MV-4-11 (cell line): ENCODE measurements at places on chromosomes 12 and 14.

- no peak for DNase-seq
Observed at GRCh38 chr12:53825246-53826081, 73.7 kb upstream of the CISTR start.

GRCh38 chr12:1573960-1574864 lies 20.2 kb downstream of the FBXL14 start:
- DNase-seq = peak; percentile 42

GRCh38 chr12:60693019-60693626 lies 1097.3 kb downstream of the SLC16A7 start:
- no peak for DNase-seq

DNA sequence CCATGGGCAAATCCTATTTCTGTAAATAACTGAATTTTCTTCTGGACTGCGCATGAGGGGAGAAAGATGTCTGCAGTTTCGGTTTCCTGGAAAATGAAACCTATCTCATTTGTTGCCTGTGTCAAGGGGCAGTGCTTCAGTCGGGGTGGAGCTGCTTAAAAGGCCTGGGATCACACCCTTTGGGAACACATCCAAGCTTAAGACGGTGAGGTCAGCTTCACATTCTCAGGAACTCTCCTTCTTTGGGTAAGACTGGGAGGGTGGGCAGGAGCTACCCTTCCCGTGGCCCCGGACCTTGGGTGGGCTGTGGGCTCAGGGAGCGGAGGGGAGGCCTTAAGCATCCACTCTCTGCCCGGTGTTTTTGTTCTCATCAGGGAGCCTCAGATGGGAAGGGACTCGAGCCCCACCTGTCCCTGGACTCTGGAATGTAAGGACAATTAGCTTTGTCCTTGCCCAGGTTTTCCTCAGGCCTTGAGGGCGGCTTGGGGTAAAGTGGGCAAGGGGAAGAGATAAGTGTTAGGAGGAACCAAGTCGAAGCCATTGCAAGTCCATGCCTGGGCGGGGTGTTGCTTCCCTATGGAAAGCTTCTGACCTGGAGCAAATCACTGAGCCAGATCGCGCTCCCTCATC lies at the start of gene IFI27:
Gene IFI27 (plus strand): TSS at position 185 of the 630 bp plus-strand sequence.
- no peak for DNase-seq

DNA sequence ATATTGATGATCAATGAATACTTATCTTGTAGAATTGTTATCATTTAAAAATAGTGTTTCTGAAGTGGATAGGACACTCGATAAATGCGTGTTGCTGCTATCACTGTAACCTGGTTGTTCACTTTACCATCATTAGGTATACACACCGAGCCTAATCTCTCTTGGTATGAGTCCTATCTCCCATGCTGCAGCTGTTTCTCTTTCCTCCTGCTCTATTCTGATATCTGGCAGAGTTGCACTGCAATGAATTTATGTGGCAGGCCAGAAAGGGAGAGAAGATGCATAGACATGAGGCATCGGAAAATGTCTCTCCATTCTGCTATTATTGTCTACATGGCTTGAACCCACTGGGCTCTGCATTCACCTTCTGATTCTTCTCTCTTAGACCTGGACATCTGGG lies 26.7 kb downstream of the KCNK10 start:
- no peak for DNase-seq

GRCh38 chr12:5713599-5714081 lies 231.4 kb downstream of the ANO2 start:
- DNase-seq = no peak

GRCh38 chr12:109110988-109111495 lies 5.3 kb upstream of the ACACB start:
- DNase-seq = peak; percentile 23

DNA sequence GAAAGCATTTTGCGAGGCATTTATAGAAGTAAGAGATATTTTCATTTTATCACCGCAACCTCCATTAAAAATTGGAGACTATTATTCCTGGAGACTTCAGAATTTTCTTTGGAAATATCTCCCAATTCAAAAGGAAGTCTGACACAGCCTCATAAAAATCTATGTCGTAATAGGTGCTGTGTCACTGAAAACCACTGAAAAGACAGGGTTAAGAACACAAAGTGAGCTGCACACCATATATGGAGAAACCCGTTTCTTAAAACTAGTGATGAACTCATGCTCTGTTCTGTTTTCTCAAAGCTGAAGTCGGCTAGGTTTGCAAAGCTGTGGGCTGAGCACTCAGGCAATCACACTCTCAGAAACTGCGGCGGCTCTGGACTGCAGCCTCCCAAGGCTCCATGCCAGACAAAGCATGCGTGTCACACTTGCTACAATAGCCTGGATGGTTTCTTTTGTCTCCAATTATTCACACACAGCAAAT lies at the start of gene GLIPR1:
Gene GLIPR1 (plus strand): TSS at position 287 of the 481 bp plus-strand sequence. CDS start 126 bp downstream, at position 413.
- peak; percentile 96 for DNase-seq

DNA sequence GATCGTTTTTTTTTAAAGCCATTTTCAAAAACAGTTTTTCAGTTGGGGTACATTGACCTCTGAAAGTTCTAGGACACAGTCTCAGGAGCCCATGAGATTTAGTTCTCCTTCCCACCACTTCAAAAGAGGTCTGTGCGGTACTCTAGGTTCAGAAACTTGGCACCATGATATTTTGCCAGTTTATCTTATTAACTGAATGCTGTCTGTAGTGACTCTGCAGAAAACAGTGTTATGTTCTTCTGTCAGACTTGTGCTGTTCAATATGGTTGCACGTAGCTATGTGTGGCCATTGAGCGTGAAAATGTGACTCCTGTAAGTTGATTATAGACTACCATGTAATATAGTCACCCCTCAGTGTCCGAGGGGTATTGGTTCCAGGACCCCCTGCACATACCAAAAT lies 35.9 kb downstream of the CRADD start:
- DNase-seq = no peak

- peak; percentile 37 for DNase-seq
Observed at GRCh38 chr12:65637774-65638173, 186.5 kb upstream of the HMGA2 start.

DNA sequence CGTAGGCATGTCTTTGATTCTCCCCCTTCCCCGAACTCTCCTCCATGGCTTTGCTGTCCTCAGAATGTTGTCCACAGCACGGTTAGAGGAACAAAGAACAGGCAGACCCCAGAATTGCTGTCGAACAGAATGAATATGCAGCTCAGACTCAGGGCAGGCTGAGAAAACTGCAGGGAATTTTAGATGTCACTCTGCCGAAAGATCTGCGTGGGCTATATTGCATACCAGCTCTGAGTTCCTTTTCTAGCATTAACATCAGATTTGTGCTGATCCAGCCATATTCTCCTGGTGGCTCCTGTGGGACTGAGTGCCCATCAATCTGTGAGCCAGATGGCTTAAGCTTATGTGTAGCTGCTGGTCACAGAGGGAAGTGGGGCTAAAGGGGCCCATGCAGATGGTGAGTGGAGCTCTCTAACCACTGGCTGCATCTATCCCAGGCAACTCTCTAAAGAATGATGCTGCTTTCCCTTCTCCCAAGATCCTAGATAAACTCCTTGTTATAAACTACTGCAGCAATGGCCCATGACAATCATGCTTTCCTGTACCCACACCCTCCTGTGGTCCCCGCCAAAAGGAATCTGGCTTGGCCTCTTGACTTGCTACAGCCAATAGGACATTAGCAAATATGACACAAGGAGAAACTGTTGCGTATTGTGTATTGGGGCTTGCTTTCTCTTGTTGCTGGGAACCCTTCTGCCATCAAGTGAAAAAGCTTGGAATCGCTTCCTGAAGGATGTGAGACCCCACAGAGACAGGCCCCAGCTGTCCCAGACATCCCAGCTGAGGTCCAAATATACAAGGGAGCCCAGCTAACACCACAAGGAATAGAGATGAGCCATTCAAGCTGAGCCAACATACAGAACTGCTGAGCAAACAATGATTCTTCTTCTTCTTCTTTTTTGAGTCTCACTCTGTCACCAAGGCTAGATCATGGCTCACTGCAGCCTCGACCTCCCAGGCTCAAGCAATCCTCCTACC lies 101.3 kb downstream of the FOXN3 start:
- DNase-seq = no peak

DNA sequence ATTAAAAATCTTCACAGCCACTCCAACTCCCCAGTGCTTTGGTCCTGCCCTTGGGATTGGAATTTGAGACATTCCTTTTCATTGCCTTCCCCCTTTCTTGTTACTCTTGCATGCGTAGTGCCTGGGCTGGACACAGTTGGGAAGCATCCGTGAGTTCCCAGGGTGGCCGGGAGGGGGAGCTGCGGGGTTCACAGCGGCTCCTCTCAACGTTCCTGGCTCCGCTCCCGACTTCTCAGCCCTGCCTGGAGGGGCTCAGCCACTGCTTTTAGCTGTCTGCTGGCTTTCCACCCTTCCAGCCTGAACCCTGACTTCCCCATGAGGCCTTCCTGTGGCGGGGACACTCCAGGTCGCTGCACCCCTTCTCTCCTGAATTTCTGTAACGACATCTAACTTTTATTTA lies 3.2 kb downstream of the TEX52 start:
- DNase-seq = peak; percentile 3

- no peak for DNase-seq
Observed at GRCh38 chr12:131909752-131910219, 15.4 kb downstream of the ULK1 start.

- no peak for DNase-seq
Observed at GRCh38 chr14:79965896-79966295, 245.4 kb downstream of the DIO2 start.

- peak; percentile 19 for DNase-seq
Observed at GRCh38 chr14:24058260-24058950, 6.6 kb downstream of the CARMIL3 start.

GRCh38 chr14:92352158-92352985 lies 29.4 kb downstream of the SLC24A4 start:
- DNase-seq = peak; percentile 39

DNA sequence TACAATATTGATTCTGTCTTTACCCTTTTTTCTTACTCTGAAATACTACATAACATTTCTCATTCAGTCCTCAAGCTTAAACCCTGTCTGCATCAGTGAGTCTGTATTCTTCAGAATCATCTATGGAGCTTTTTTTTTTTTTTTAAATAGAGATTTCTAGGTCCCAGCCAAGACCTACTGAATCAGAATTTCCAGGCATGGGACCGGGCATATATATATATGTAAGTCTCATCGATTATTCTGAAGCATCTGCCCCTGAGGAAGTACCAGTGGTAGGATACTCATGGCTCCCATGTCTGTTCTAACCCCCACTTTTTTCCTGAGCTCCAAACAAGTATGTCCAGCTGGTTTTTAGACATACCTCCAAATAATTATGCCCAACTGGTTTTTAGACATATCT lies 6.1 kb downstream of the DDX47 start:
- DNase-seq = no peak

DNA sequence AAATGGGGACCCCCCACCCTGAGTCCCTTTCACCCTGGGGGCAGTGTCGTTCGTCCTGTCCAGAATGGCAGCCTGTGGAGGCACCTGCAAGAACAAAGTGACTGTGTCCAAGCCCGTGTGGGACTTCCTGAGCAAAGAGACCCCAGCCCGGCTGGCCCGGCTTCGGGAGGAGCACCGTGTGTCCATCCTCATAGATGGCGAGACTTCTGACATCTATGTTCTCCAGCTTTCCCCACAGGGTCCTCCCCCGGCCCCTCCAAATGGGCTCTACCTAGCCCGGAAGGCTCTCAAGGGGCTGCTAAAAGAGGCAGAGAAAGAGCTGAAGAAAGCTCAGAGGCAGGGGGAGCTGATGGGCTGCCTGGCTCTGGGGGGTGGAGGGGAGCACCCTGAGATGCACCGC lies 2.2 kb downstream of the DTX3 start:
- DNase-seq = no peak

- no peak for DNase-seq
Observed at GRCh38 chr14:59566296-59566695, 10.3 kb downstream of the CCDC175 start.

DNA sequence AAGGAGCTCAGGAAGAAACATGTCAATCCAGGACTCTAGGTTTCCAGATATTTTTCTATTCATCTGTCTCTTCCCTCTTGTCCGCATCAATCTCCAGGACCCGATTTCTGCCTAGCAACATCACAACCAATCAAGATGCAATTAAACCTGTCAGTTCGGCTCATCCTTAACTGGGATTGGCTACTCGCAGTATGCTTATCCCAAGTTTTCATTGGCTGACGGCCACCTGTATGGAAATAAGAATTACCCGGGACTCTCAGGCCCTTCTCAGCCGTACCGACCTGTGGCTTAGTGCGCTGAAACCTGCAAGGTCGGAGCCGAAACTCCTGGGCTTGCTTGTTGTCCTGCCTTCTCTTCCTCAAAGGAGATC lies 20.4 kb upstream of the ATP5MC2 start:
- no peak for DNase-seq

DNA sequence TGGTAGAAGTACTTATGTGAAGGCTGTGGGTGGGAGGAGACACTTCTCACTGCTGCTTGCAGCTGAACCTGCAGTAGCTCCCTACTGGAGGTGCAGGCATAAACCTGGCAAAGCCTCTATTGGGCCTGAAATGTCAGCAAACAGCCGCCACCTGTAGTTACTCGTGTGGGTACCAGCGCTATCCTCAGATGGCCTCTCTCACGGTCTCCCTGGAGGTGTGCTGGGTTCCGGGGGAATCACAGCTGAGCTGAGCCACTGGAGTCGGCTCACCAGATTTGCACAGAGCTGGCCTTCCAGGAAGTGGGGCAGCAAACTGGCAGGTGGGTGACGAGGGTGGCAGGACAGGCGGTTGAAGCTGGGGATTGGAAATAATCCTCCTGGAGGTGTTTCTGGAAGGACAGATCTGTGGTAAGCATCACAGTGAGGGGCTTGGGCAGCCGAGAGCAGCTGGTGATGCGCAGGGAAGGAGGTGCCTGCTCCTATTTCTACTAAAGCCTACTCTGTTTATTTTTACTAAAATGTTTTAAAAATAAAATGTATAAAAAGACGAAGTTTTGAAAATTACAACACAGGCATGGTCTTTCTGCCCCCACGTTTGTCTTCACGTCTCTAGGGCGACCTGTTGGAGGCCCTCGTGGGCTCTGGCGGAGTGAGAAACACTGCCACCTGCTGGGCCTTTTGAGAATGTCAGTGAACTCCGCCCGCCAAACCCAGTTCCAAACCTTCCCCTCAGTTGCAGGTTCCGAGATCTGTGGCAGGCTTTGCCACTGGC lies 67.8 kb upstream of the PLEKHG3 start:
- DNase-seq = peak; percentile 49

GRCh38 chr14:30874120-30874998 lies at the start of gene COCH:
Gene COCH (plus strand): TSS chr14:30874559. CDS start chr14:30874939, 380 bp downstream.
- DNase-seq = no peak

DNA sequence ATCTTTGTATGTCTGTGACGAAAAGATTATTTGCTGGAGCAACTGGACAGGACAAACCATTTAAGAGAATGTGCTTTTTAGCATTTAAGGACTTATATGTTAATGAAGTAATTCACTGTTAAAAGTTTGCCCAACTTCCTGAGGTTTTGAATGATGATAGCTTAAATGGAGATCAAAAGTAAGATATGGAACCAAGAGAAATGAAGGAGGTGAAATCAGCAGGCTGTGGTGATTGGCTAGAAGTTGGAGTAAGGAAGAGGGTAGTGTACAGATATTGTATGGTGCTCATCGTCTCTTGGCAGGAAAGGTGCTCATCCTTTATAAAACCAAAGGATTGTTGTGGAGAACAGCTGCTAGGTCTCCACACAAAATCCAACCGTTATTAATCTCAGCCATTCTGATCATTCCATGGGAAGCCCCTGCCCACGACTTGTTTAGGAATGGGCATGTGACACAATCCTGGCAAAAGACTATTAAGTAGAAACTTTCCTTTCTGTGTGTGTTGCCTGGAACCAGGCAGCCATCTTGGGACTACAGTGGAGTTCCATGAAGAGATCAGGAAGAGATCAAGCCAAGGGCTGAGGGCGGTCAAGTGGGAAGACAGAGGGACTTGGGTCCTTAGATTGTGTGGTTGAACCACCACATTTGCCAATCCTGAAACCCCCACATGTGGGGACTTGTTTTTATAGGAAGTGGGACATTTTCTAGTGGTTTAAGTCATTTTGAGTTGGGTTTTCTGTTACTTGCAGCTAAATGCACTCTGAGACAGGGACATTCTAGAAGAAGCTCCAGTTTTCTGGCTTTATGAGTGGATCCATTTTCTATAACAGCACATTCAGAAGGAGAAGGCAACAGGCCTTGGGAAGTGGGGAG lies 56.8 kb upstream of the CHST11 start:
- peak; percentile 45 for DNase-seq
